Stimulated activated CD4-positive, alpha-beta T cell treated with anti-CD3 and anti-CD28 coated beads, Interleukin-1b, Interleukin-23, amount 100 ng/mL, for 24 hours (primary cell): ENCODE measurements at places on chromosomes 5 and 9.

GRCh38 chr5:178196986-178197385 lies 7.3 kb upstream of the HNRNPAB start:
- no peak for DNase-seq

GRCh38 chr5:50447941-50448340 lies 6.9 kb upstream of the EMB start:
- DNase-seq, result no peak

GRCh38 chr5:6596388-6596787 lies 36.5 kb downstream of the NSUN2 start:
- DNase-seq, result no peak

GRCh38 chr5:123708074-123708806 lies 196.3 kb downstream of the CSNK1G3 start:
- DNase-seq, result no peak

GRCh38 chr5:38758774-38759600 lies 86.8 kb upstream of the OSMR start:
- no peak for DNase-seq
